Stimulated activated CD8-positive, alpha-beta memory T cell treated with anti-CD3 and anti-CD28 coated beads, Interleukin-4, amount 100 ng/mL, for 48 hours (primary cell): ENCODE measurements at places on chromosomes 5 and 9.

DNA sequence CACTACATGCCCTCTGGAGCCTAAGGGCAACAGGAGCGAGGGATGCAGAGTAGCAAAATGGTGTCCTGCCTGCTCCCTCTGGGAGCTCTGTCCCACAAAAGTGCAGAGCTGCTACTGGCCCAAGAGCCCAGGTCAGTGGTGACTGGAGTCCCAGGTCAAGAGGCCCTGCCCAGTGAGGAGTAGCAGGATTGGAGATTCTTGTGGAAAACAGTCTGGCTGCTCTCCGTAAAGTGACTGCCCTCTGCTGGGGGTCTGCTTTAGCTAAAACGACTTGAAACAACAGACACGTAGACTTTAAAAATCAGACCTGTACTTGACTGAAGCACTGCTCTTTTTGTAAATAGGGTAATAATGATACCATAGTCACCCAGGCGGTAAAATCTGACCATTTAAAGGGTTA is 917.0 kb downstream of the MAT2B start:
- DNase-seq: no peak

DNA sequence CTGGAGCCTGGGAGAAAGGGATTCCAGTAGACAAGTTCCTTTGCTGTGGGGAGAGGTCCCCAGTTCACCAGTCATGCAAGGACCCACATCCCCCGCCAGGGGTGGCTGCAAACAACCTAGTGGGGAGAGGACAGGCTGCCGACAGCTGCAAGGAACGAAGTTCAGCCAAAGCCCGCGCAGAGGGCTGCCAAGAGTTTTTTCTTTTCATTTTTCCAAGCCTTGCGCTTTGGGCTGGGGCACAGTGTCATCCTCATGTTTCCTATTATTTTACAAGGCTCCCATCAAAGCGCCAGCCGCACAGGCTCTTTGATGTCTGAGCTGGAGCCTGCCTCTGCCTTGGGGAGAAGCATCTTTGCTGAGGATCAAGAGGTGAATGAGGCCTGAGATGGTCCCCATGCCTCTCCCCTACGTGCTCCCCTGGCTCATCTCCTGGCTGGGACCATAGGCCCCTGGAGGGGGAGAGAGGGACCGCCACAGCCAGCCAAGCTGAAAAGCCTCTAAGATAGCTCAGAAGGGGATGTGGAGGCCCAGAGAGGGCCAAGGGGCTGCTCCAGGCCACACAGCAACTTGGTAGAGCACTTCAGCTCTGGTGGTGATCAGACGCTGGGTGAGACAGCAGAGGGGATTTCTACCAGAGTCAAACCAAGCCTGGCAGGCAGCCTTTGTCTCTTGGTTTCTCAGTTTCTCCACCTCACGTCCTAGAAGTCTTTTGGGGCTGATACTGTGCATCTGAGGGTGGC is 50.4 kb upstream of the SYNPO start:
- DNase-seq: no peak

- no peak for DNase-seq
Measured at GRCh38 chr5:88666761-88667495, 216.1 kb downstream of the MEF2C start.

GRCh38 chr9:31608416-31608815 is 776.0 kb upstream of the ACO1 start:
- DNase-seq: no peak

DNA sequence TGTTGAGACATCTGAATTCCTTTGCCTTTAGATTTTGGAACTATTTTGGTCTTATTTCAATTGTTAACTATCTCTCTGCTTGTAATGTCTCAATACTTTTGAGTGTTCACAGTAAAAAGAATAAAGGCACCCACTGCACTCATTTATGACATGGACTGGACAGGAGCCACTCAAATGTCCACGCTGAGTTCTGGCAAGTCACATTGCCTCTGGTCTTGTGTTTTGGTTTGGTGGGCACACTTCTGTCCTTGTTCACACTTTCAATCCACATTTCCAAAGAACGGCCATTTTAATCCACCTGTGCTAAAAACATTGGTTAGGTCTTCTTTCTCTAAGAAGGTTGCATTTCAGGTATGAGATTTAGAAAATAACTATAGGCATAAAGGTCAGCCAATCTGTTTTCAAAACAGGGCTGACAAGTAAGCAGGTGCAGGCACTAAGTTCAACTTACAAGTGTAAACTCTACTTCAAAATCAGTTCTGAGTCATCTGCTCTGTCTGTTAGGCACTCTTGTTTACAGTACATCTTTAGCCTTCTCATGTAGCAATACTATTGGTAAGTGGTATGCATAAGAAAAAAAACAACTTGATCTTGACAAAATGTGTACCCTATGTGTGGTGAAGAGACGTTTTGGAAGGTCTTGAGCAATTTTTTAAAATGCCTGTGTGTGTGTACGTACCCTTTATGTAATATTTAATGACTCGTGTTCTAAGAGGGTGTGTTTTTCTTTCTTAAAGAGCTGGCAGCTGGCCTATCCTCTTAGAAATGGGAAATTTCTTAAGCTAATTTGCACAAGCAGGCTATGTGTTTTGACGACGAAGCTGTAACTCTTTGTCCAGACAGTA is 31.5 kb upstream of the ZFAND5 start:
- no peak for DNase-seq

- DNase-seq: no peak
Measured at GRCh38 chr9:20512106-20512505, 110.2 kb downstream of the MLLT3 start.

DNA sequence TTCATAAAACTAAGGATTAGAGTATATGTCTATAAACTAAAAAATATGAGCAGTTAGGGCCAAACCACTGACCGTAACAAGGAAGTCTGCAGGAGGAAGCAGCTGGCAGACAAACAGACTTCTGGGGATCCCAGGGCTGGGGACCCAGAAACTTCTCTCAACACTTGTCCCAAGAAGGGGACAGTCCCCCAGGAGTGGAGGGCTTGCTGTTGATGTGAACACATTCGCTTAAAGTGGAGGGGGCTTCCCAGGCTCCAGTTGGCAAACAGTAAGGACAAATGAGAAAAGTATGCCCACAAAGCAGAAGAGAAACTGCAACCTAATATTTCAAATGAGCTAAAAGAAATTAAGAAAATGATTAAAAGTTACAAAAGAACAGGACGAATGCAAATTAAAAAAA is 83.7 kb downstream of the PDE8B start:
- no peak for DNase-seq

DNA sequence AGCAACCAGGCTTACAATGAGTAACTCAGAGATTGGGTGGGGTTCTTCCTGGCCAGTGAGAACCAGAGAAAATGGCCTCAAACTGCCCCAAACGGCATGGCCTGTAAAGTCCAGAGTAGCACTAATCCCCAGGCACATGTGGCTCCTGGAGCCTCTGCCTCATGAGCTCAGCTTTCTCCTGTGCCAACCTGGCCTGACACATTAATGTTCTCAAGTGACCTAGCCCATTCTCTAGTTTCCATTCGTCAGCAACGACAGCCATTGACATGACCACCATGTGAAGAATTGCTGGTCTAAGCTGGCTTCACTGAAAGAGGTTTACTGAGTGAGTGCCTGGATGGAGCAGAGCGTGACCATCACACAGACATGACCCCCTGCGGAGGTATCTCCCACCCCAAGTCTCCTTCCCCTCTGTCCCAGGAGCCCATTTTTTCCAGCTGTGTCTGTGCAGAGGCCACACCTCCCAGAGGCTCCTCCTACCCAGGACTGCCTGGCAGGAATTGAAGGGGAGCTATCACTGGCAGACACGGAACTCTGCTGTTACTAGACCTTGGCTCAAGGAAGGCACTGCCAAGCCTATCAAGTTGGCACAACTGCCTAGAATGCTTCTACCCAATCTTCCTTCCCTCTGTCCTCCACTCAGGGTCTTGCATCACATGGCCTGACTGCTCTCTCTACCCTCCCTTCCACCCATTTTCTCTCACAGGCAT is 59.0 kb upstream of the BOD1 start:
- DNase-seq: no peak

DNA sequence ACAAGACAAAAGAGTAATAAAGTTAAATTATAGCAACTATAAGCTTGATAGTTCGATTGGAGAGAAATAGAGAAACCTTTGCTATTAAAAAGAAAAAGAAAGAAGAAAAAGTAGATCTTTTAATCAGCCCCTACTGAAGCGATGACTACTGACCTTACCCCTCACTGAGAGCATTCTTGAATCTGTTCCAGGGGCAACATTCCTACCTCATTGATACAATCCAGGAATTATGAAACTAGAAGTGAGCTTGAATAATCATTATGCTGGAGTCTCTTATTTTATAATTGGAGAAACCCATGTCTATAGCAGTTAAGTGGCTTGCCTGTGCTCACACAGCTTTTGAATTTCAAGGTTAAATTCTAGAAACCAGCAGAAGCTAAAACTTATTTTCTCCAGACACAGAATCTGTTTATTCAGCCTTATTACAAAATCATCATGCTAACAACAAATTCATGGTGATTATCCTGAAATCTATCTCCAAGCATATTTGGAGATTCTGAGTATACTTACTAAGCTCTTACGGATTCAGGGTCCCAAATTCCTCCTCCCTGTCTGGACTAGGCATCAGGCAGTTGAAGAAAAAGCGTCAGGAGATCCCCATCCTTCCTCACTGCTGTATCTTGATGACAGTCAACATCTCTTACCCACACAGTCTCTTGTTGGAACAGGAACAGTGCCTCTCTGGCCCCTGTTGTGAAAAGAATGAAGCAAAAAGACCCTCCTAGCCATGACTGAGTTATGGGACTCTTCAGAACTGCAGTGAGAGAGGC is 547.6 kb upstream of the WWC1 start:
- DNase-seq: no peak

DNA sequence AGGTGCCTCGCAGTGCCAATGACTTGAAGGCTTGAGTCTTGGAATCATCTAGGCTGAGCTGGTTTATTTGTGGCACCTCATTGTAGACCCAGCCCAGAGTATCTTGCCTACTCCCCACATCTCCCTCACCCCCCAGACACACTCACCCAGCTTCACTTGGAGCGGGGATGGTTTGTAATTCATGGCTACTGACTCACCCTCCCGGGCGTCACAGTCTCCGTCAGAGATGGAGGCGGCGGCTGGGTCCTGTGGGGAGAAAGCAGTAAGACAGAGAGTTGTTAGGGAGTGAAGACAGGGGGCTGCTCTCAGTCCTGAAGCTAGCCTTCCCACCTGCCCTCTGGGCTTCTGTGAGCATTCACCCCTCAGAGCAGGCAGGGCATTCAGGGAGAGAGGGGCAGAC is 29.0 kb upstream of the MYORG start:
- no peak for DNase-seq

DNA sequence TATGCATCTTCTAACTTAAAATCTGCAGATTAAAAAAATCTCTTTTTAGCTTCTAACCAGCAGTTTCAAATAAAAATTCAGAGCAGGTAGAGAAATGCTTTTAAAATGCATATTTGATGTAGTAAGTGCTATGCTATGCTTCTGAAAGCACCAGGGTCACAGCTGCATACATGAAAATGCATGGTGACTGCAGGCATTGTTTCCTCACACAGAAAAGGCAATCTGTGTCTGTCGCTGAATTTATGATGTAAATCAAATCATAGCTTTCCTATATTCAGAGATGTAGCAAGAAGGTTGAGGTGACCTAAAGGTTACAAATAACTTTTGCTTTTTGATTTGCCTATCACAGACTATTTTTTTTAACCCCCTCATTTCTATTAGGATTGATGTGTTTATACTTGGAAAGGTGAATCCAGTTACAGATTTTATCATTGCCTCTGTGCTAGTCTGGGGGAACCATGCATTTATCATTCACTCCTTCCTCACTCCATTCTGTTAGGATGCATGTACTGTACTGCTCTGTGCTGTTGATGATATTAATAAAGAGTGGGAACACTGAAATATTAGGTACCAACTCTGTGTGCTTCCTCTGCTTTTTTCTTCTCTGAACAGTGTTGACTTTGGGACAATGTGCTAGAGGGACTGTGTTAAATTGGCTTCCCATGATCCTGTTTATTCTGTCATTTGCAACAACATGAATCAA is 65.6 kb downstream of the FOCAD start:
- DNase-seq: no peak

- DNase-seq: no peak
Measured at GRCh38 chr5:4947893-4948536, 192.1 kb upstream of the ADAMTS16 start.

DNA sequence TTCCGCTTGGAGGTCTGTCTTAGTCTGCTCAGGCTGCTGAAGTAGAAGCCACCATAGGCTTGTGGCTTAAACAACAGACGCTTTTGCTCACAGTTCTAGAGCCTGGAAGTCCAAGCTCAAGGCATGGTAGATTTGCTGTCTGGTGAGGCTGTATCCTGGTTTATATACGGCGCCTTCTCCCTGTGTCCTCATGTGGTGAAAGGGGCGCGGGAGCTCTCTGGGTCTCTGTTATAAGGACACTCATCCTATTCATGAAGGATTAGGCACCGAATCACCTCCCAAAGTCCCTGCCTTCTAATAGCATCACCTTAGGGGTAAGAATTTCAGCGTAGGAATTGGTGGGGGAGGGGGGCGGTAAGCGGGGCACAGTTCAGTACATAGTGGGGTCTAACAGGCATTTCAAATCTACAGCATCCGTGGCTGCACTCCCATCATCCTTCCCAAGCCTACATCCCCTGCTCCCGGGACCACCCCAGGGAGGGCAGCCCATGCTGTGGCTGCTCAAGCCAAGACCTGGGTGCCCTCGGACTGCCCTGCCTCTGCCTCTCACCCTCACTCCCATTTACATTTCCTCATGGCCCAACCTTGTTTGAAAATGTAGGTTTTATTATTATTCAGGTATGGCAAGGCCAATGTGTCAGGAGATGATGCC is 15.1 kb upstream of the LPCAT1 start:
- no peak for DNase-seq

GRCh38 chr5:61176631-61177030 is 14.4 kb upstream of the SMIM15 start:
- DNase-seq: no peak

GRCh38 chr9:35195683-35196082 is 33.9 kb downstream of the UNC13B start:
- DNase-seq: no peak

GRCh38 chr9:70257991-70258691 is 637 bp upstream of the SMC5 start:
- peak; percentile 50 for DNase-seq

DNA sequence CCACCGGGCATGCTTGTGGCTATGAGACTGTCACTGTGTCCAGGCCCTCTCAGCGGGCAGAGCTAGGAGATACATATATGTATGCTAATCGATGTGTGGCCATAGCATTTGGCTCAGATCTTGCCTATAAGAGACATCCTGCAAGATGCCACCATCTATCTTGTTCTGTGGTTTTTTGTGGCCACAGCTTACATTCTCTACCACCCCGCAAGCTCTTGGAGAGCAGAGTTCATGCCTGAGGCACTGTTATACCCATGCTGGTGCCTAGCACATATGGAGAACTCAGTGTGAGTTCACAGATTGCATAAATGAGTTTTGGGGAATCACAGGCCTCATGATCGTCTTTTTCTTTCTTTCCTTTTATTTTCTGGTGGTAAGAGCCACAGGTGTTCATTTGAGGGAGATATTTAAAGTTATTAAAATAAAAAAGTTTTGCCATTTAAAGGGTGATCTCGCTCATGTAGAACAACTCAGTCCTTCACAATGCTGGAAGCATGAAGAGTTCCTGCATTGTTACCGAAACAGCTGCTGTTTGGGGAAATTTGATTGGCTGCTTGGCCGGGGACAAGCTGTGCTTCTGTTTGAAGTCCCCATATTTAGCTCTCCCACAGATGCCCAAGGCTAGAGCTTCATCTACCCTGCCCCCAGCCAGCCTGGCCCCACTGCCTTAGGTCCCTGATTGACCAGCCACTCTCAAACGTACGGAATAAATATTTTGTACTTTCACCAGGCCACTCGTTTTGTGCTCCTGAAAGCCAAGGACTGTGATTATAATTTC is 169.2 kb upstream of the MAP1B start:
- DNase-seq: no peak

GRCh38 chr9:115036691-115037090 is 81.3 kb downstream of the TNC start:
- peak; percentile 47 for DNase-seq

- DNase-seq: no peak
Measured at GRCh38 chr9:85430659-85431338, 311.0 kb downstream of the AGTPBP1 start.
